Motor neuron (in vitro differentiated cells): ENCODE measurements at places on chromosomes 16 and 17. TPM values are rescaled to one million over a fixed set of nuclear protein-coding genes. Genes with fewer than 3 reads are reported as not detected.

GRCh38 chr17:36131931-36132330 lies 28.3 kb downstream of the CCL4 start:
- no peak for ATAC-seq

DNA sequence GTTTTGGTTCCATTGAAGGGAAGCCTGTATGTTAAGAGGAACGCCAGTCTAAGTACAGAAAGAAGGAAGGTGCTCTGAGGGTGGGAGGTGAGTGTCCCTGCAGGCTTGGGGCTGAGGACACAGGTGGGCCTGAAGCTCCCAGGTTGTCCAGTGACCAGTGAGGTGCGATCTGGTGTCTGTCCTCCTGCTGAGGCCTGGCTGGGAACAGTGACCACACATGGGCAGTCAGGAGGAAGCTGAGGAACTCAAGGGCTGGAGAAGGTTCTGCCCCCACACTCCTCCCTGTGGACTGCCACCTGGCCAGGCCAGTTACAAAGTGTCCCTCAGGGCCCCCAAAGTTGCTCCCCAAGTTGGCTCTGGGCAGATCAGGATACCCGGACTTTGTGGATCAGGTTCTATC lies 102.1 kb downstream of the N4BP1 start:
- ATAC-seq: no peak

Gene NCOR1
- total RNA-seq: 122 and 132 TPM in 2 replicates

Gene TMEM114
- total RNA-seq: 0.21 and 0.41 TPM in 2 replicates

Gene MT1M
- total RNA-seq: not detected in 2 replicates
